Fibroblast of pulmonary artery (primary cell): ENCODE measurements at places on chromosomes 12 and 14.

DNA sequence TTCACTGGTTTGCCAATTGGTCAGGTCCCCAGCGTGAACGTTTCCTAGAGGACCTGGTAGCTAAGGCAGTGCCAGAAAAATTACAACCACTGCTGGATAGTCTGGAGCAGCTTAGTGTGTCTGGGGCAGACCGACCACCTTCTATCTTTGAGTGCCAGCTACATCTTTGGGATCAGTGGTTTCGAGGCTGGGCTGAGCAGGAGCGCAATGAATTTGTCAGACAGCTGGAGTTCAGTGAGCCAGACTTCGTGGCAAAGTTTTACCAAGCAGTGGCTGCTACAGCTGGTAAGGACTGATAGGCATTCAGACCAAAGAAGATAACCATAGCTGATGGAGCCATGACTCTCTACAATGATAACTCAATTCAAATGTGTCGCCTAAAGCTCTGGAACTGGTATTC, 2.5 kb downstream of the C14orf119 start:
- DNase-seq: no peak

- no peak for DNase-seq
These were observed 232.9 kb downstream of the SPTSSA start for GRCh38 chr14:34229140-34229539.

GRCh38 chr12:61993734-61994345, 266.4 kb upstream of the USP15 start:
- DNase-seq: peak; percentile 10

DNA sequence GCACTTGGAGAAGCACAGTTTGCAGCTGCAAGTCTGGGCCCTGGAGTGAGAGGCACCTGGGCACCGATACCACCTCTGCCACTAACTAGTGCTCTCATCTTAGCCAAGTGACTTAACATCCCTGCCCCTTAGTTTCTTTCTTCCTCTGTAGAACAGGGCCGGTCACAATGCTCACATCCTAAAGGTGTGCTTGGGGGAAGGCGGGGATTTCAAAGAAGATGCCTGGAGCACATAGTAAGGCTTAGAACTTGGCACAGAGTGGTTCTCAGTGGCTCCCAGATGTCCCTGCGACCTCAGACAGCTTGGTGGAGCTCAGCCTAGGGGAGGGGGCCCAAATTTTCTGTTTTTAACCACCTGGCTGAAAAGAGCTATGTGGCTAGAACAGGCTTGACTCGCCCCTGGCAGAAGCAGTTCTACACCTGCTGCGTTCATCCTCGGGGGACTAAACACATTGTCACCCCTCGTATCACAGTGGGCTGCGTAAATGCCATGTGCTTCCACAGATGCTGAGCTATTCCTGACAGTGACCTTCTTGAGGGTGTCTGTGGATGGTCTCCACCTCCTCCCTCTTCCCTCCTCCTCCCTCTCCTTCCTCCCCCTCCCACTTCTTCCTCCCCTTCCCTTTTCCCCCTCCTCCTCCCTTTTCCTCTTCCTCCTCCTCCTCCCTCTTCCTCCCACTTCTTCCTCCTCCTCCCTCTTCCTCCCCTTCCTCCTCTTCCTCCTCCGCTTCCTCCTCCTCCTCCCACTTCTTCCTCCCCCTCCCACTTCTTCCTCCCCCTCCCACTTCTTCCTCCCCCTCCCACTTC, 112.1 kb downstream of the PHETA1 start:
- no peak for DNase-seq

DNA sequence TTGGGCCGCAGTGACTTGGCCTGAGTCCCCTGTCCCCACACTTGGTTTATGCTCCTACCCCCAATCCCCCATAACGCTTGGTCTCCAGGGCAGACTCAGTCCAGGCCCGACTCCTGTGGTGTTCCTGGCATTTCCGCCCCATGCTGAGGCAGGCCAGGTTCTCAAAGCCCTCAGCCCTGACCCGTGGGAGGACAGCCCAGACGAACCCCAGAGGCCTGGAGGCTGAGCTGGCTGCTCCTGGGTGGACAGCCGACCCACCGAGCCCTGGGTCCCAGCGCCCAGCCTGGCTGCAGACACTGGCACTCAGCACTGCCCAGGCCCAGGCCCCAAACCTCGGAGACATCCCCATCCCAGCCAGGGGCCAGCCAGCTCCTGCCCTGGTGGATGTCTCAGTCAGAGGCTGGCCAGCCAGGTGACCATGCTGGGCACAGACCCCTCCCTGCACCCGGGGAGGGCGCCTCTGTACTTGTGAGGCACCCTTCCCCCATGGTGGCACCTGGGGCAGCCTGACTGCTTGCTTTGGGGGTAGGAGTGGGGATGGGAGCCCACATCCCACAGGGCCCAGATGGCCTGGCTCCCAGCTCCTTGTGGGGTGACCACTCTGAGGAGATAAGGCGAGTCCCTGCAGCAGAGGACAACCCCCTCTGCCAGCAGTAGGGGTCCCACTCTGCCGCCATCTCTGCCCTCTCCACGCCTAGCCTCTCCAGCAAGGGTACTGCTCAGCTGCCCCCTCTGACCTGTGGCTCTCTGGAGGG, 1.4 kb downstream of the PLD4 start:
- DNase-seq: no peak

GRCh38 chr12:2029851-2030250, 22.9 kb upstream of the CACNA1C start:
- DNase-seq: no peak

DNA sequence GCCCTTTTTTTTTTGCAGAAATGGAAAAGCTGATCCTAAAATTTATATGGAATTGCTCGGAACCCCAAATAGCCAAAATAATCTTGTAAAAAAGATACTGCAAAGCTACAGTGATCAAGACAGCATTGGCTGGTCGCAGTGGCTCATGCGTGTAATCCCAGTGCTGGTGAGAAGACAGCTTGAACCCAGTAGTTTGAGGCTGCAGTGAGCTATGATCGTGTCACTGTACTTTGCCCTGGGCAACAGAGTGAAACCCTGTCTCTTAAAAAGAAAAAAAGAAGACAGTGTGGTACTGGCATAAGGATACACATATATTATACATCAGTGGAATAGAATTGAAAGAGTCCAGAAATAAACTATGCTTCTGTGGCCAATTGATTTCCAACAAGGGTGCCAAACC, 5.4 kb downstream of the ITGB7 start:
- DNase-seq: no peak
